ENCODE measurements at places on chromosomes 2 and 18.

- DNase-seq, result peak; percentile 51
These were observed 31.4 kb upstream of the KCMF1 start for GRCh38 chr2:84939426-84940087.

DNA sequence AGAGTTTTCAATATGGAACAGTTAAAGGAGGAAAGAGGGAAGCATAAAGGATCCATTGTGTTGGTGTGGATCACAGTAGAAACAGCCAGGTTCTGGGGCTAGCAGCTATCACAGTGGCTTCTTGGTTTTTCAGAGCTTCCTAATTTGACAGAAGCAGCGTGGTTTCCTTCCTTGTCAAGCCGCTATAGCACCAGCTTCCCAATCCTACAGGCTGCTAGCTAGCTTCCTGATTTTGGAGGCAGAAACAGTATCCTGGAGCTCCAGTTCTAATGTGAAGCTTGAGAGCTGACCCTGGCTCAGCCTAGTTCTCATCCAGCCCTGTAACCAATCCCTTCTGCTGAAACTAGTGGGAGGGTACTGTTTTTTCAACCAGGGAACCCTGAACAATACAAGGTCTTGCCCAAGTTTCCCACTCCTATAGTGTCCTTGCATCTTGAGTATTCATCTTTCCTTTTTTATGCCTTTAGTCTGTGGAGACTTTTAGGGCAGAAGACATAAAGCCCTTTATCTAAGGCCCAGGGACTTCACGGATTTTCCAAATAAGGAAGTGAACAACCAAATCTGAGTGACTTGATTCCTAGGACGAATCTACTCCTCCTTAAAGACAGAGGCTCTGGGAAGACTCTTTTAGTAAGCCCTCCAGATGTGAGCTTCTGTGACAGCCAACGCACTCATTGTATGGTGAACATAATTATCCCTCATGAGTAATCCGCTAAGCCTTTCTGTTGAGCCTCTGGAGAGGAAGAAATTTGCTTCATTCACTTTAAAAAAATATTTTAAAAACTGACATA lies 33.8 kb downstream of the CCDC93 start:
- DNase-seq, result no peak

DNA sequence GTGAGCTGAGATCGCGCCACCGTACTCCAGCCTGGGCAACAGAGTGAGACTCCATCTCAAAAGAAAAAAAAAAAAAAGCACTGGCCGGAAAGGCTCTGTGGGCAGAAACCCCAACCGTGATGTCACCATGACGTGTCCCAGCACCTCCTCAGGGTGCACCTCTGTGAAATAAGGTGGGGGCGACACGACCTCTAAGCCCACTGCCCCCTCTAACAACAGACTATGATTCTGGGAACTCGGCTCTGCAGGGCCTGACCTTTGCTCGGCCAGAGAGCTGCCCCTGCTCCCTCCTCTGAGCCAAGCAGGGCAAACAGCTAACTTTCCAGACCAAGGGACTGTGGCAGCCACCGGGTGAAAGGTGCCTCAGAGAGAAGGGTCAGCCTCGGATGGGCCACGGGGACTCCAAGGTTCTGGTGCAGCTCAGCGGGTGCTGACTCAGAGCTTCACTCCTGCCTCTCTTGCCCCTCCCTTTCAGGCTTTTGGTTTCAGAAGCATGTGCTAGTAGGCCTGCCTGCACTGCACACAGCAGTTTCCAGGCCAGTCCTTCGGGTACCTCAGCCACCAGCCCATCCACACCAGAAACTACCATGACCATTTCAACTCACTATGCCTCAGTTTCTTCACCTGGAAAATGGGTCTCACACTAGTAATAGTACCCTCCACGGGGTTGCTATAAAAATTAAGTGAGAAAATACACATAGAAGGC lies 8.0 kb downstream of the TMBIM1 start:
- no peak for DNase-seq

GRCh38 chr2:108536133-108536780 lies 2.0 kb downstream of the LIMS1 start:
- DNase-seq, result no peak

GRCh38 chr18:5534845-5535244 lies 9.0 kb downstream of the EPB41L3 start:
- DNase-seq, result no peak

DNA sequence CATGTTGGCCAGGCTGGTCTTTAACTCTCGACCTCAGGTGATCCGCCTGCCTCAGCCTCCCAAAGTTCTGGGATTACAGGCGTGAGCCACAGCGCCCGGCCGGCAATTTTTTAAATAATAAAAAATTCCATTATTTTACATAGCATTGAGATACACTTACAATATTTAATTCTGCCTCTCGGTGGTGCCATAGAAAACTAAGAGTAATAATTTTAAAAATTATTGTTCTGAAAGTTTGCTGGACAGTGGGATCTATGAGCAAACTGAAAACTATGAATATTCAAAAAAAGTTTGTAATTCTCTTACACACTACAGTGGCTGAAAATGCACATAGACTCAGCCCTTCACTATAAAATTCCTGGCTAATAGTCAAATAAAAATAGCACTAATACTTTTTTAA lies 90.9 kb upstream of the STON1 start:
- no peak for DNase-seq

DNA sequence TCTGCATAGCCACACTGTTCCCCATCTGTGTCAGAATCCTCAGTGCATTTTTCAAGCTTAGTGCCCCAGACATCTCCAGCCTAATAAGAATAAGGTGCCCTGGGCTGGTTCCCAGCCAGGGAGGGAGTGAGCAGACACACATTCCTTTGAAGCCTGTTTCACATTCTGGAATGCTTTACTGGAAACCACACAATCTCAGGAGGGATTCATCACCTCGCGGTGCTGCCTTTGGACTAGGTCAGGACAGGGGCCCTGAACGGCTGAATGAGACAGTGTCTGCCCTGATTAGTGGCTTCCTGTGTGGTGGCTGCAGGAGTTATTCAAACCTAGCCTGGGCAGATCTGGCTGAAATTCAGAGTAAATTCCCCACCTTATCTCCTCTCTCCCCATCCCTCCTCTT lies 108.0 kb upstream of the LDAH start:
- DNase-seq, result no peak

DNA sequence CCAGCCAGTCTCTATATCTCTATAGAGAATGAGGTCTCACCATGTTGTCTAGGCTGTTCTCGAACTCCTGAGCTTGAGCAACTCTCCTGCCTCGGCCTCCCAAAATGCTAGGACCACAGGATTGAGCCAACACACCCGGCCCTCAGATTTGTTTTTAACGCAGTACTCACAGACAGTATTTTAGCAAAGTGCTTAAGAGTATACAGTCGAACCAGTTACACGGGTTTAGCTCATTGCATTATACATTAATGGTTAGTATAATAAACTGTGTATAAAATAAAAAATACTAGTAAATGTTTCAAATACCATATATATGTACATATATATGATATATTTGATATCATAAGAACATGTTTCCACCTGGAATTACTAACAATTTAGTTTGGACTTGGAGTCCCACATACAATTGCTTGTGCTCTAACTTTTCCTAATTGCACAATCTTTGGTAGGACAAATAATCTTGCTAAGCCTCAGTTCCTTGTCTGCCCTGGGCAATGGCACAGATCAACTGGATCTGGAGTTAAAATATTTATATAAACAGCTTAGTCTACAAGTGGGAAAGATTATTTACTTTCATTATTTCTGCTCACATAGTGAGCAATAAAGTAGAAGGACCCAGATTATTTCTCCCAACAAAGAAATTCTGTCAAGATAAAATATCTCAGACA lies 508.9 kb upstream of the LRATD1 start:
- DNase-seq, result no peak

DNA sequence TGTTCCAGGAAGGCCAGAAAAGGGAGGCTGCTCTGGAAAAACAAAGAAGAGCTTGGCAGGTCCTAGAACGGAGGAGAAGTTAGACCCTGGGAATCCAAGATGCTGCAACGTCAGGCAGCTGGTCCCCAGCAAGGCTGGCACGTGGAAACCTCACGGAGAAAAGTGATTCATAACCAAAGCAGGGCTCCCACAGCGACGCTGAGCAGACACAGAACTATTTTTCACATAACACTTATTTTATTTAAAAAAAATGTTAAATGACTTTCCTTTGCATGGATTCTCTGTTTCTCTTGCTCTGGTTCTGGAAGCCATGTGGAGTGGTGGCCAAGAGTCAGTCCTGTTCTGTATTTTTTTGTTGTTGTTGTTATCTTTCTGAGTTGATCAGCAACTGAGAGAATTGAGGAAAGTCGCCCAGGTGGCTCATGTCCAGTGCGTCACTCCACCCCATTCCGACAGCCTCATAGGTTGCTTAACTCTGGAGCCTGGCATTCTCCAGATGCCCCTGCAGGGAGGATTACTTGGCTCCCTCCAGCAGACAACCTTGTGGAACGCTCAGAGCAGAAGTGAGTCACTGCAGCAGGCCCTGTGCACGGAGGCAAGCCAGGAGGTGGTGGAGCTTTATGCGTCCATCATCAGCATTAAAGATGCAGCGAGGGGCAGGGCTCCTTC lies 229.9 kb upstream of the HDAC4 start:
- DNase-seq, result no peak

- no peak for DNase-seq
These were observed 307.2 kb upstream of the MMADHC start for GRCh38 chr2:149894760-149895159.

DNA sequence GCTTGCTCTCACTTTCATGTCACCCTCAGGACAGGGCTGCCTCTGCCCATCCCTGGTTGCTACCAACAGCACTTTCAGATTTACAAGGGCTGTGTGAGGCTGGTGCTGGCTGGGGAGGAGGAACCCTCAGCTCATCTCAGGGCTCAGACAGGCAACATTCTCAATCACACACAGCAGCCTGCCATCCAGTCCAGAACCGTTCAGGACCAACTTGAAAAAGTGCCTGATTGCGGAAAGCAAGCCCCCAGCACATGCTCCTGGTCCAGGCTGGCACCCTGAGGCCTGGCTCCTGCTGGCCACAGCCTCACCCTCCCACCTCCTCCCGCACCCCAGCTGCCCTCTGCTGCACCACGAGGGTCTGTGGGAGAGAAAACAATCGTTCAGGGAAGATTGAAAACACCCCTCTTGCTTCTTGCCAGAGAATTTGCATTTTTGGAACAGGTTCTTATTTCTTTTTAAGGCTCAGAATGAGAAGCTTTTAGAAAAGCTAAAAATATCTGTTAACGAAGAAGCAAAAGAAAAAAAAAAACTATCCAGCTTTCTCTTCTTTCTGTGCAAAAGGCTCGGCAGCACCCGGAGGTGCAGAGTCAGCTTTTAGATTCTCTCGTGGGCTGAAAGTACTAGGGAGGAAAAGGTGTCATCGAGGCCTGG lies 403.8 kb upstream of the ID2 start:
- no peak for DNase-seq

DNA sequence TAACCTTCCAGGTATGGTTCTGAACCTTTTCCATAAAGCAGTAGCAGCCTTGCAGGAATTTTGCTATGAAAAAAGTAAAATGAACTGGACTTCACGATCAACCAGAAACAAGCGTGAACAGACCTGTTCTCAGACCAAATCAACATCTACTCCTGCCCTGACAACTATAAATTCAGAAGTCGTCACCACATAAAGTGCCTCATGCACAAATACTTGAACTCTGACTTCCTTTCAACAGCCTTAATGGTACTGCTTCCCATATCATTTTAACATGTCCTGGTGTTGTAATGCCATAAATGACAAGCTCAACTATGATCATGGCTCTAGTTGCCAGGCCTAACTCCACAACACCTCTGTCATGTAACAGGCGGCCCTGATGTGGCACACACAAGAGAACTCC lies 262.4 kb downstream of the MTX2 start:
- DNase-seq, result no peak

- no peak for DNase-seq
These were observed 425.0 kb upstream of the ID2 start for GRCh38 chr2:8256905-8257304.

GRCh38 chr2:123512547-123512946 lies 512.5 kb upstream of the CNTNAP5 start:
- no peak for DNase-seq

GRCh38 chr2:237833546-237833945 lies 25.9 kb upstream of the RAMP1 start:
- no peak for DNase-seq

DNA sequence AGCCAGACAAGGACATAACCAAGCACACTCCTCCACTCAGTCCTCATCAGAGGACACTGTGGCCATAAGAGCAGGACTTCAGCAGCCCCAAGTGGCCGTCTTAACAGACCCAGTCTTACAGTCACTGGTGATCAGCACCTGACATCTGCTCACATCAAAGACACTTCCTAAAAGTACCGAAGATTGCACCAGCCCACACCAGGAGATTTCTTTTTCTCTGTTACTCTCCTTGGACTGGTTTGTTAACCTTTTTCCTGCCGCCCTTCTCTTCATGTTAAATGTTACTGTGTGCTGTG lies 44.1 kb downstream of the MRPS5 start:
- DNase-seq, result no peak

GRCh38 chr2:67445652-67446268 lies 48.6 kb downstream of the ETAA1 start:
- DNase-seq, result no peak

All from T follicular helper cell (primary cell).